Upper lobe of right lung (tissue), 1 donor: ENCODE measurements at places on chromosomes 13 and 19.
A peak's percentile ranks its signal among the peaks of the same experiment; 100 is the strongest.

- no peak for DNase-seq
These were observed 14.4 kb downstream of the TTYH1 start for GRCh38 chr19:54429545-54430227.

DNA sequence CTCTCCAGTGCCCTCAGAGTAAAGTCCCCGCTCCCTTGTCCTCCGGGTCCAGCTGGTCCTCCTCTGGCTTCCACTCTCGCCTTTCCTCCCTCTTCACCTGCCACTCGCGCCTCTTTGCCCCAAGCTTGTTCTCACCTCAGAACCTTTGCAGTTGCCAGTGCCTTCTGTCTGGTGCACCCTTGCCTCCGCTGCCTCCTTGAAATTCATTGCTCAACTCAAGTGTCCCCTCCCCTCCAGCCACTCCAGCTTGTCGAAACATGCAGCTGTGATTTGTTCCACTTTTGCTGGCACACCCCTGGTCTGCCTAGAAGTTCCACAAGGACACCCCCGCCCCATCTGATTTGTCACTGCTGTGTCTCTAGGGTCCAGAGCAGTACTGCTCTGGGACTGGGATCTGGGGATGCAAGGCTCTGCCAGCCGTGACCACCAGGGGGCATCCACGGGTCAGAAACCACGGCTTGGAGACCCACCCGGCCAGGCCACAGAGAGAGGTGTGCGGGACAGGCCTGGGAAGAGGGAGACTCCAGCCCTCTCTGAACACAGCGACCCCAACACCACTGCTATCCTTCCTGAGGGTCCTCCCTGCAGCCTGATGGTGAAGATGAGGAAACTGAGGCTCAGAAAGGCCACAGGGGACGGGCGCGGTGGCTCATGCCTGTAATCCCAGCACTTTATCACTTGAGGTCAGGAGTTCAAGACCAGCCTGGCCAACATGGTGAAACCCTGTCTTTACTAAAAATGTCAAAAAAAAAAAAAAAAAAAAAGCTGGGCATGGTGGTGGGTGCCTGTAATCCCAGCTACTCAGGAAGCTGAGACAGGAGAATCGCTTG lies 49.9 kb downstream of the AP1M1 start:
- peak; percentile 93 for DNase-seq

GRCh38 chr19:7819337-7819736 lies 10.7 kb upstream of the EVI5L start:
- DNase-seq: no peak

DNA sequence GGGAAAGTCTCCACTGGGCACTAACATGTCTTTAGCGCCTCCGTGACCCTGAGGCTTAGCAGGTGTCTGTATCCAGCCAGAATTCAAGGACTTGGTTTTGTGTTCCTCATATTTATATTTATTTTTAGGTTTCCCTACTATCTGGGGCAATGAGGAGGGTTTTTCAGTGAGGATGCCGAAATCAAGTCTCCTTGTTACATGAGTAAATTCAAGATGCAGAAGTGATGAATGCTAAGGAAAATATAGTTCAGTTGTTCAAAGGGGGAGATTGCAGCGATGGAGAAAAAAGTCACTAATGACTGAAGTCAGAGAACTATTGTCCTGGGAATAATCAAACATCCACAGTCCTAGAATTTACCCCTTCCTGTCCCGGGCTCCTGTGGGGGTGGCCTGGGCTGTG lies 791 bp upstream of the ADGRE2 start:
- DNase-seq: no peak

DNA sequence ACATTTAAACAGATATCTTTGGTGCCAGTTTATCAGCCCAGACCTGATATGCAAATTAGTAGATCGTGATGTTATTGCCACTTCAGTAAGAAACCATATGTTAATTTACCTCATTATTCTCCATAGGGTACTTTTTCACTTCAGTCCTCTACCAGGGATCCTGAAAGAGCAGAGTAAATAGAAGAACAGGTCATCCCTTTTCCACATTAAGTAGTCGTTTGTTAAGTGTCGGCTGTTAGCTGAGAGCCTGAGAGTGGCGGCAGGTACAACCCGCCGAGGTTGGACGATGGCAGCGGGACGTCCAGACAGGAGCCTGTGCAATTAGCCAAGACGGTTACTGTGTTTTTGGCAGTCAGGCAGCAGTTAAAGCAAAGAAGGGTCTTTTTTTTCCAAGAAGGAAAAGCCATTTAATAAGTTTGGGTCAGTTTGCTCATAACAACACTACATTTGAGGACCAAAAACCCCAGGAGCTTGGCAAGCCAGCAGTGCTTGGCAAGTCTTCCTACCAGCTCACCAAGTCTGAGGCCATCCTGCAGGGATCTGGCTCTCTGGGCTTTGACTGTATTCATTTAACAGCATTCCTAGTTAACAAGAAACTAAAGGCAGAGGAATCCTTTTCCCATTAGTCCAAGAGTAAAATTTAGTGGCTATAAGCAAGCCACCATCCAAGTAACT lies 231.8 kb downstream of the SHISA2 start:
- no peak for DNase-seq
